NCI-H1436 (cell line): ENCODE measurements at places on chromosomes 3 and 15.

DNA sequence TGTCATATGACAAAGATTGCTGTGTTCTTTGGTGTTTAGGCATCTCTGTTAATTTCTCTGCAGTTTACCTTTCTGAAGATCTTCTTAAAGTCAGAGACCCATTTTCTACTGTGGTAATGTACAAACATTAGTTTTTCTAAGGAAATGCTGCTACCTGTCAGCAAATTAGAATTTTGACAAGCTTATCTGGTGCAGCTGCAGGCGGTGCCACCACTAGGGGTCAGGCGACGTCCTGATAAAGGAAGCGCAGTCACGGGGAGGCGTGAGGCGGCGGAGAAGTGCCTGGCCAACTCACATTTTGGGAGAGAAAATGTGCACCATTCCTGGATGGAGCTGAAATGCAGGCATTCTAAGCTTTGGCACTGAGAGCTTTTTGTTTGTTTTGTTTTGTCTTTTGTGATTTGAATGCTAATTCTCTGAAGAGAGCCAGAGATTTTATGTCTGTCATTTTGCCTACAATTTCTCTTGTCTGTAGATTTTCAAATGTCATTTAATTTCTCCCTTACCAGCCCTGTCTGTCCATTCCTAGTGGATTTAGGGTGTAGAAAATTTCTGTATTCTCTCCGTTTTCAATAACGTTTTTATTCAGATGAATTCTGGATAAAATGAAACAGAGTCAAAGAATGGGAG, 24.9 kb upstream of the SIAH2 start:
- peak; percentile 78 for DNase-seq

- no peak for DNase-seq
These were observed 248.2 kb upstream of the GPR149 start for GRCh38 chr3:154678041-154678654.

GRCh38 chr3:45987368-45988291, 8.0 kb downstream of the FYCO1 start:
- DNase-seq = no peak

- no peak for DNase-seq
These were observed 22.0 kb downstream of the ASTE1 start for GRCh38 chr3:131004603-131005002.

- DNase-seq = no peak
These were observed 36.3 kb upstream of the FBXL22 start for GRCh38 chr15:63560741-63561448.

DNA sequence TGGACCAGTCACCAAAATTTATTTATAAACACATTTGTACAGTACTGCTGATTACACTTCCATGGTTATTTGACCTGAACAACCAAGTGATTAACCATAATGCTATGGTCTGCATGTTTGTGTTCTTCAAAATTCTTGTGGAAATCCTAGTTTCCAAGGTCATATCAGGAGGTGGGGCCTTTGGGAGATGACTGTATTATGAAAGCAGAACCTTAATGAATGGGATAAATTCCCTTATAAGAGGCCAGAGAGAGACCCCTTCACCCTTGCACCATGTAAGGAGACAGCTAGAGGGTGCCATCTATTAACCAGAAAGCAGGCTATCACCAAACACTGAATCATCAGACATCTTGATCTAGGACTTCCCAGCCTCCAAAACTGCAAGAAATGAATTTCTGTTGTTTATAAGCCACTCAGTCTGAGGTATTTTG, 1.9 kb downstream of the SCAPER start:
- DNase-seq = peak; percentile 3

- no peak for DNase-seq
These were observed 579 bp upstream of the PLAAT1 start for GRCh38 chr3:193240436-193240849.

DNA sequence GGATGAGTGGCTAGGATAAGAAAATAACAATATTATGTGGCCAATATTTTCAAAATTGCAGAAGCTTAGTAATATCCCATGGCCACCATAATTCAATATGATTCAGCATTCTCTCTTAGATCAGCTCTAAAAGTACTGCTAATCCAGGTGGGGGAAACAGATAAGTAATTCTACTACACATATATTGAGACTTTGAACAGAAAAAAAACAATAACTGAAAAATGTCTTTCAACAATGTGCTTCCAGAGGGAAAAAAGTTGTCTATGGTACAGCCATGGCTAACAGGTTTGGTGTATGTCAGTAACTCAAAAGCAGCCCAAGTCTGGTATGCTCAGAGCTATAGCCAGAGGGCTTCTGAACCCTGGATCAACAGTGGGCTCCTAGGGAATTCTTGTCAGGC, 42.4 kb upstream of the PPIB start:
- no peak for DNase-seq

DNA sequence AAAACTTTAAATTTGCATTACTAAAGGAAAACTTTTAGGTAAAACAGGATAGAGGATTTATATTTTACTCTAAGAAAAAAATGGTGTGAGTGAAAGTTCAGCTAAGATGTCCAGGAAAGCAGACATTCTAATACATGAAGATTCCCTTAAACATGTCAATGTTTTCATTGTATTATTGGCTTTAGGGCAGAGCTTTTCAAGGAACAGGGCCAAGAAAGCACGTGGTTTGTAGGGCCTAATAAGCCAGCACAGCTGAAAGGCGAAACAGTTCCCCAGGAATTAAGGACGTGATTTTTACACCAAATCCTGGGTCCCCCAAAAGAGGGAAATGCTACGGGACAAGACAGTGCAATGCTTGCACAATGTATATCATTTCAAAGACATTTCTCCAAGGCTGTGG, 48.6 kb upstream of the MKRN3 start:
- no peak for DNase-seq

DNA sequence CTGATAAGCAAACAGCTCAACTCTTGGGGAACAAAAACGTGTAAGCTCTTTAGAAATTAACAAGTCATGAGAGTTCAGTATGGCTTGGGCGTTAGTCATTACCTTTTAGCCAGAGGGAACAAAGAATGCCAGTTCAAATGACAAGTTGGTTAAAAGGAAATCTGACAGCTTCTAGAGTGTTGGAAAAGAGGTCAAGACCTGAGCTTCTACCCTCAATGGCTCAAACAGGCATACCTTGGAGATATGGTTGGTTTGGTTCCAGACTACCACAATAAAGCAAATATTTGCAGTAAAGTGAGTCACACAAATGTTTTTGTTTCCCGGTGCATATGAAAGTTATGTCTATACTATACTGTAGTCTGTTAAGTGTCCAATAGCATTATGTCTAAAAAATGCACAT, 136.1 kb downstream of the CACNA1D start:
- DNase-seq = no peak

DNA sequence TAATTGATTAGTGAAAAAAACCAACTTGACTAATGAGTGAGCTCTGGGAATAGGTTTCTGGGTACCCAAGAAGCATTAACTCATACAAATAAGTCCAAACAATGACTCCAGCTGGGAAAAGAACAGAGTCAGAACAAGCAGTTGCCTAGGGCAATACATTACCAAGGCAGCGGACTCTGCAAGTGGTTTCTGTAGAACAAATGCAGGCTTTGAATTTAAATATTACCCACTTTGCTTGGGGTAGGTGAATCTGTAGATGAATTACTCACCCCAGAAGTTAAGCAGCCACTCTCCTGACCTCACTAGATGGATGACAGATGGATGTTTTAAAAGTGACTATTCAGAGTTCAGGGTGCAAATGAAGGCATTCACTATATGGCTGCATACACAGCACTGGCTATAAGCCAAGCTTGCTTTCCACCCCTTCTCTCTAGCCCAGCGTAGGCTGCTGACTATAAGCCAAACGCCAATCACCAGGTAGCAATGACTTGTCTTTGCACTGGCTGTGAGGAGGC, 73.1 kb upstream of the BHLHE40 start:
- DNase-seq = no peak

- DNase-seq = no peak
These were observed 25.8 kb downstream of the RAF1 start for GRCh38 chr3:12638105-12638504.

DNA sequence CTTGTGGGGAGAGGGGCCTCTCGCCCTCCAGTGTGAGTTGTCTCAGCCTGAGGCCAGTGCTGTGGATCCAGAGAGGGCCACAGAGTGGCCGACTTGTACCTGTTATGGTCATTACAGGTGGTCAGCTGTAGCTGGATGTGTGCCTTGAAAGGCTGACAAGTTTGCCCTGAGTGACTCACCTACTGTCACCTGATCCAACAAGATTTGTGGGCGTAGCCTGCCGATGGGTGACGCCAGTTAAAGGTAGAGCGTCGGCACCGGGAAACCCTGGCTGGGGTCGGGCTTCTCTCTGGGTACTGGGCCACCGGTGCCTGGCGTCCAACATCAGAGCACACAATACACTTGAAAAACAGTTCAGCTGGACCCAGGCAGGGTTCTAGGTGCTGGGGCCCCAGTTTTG, 2.8 kb upstream of the ISG20 start:
- no peak for DNase-seq
